HS-5 (cell line): ENCODE measurements at places on chromosomes 7 and 10.

GRCh38 chr10:14748441-14748840 lies 26.3 kb downstream of the FAM107B start:
- DNase-seq = no peak

DNA sequence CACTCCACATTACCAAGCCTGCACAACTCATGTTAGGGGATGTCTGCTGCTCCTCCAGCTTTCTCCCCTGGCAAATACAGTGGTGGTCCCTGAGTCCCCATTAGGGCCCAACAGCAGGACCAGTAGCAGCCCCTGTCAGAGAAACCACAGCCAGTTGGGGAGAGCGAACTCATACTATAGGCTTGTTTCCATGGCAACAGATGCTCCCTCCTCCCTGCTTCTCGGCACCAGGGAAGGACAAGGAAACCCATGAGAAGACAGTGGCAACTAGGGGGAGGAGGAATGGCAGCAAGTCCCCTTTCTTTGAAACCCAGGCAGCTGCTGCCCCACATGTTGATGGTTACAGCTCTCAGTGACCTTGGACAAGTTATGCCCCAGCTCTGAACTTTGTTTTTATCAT lies 326.4 kb downstream of the KCNMA1 start:
- DNase-seq = no peak

GRCh38 chr10:82420001-82420400 lies 545.0 kb downstream of the NRG3 start:
- DNase-seq = no peak

DNA sequence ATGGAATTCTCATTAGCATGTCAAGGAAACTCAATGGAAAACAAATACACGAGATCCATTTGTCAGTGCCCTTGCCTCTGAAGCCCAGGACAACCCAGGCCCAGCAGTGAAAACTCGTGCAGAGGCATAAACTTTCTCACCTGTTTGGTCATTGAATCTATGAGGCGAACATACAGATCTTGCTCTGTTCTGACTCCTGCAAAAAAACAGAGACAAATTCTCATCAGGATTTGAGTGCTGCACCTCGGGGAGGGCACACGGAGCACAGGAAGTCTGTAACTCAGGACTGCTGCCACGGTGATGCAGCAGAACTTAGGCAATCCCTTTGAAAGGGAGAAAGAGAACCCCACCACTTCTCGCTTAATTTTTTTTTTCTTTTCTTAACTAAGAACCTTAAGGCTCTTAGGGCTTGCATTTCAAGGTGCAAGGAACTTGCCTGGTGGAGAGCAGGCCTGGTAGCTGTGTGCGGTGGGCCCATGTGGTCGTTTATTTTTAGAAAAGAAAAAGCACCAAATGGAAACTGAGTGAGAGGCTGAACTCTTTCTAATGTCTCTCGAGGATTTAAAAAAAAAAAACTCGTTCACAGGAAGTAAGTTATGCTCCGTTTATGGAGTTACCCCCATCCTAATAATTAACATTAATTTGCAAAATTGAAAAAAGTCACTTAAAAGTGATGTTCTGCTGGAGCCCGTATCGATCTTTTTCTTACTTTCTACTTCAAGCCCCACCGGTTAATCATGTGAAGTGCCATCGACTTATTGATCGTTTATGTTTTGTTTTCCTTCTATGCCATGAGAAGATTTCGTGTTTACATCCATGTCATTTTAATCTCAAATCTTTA lies 1.8 kb downstream of the EBF3 start:
- no peak for DNase-seq

DNA sequence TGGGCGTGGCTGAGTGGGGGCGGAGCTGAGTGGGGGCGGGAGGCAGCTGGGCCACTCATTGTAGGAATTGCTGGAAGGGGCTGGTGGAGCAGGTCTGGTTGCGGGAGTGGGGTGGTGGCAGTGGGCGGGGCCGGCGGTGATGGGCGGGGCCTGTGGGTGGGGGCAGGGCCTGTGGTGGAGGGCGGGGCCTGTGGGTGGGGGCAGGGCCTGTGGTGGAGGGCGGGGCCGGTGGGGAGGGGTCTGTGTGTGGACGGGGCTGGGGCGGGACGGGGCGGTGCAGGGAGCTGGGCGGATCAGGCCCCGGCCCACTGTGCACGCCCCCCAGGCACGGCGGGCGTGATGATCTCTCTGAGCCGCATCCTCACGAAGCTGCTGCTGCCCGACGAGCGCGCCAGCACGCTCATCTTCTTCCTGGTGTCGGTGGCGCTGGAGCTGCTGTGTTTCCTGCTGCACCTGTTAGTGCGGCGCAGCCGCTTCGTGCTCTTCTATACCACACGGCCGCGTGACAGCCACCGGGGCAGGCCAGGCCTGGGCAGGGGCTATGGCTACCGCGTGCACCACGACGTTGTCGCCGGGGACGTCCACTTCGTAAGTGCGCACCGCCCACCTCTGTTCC lies 14.0 kb downstream of the SLC29A4 start:
- no peak for DNase-seq

GRCh38 chr10:110286841-110287240 lies 17.9 kb downstream of the SMNDC1 start:
- no peak for DNase-seq

- DNase-seq = no peak
Measured at GRCh38 chr7:134212576-134213546, 85.7 kb downstream of the LRGUK start.

GRCh38 chr10:1508096-1508495 lies 229.2 kb downstream of the ADARB2 start:
- DNase-seq = no peak

DNA sequence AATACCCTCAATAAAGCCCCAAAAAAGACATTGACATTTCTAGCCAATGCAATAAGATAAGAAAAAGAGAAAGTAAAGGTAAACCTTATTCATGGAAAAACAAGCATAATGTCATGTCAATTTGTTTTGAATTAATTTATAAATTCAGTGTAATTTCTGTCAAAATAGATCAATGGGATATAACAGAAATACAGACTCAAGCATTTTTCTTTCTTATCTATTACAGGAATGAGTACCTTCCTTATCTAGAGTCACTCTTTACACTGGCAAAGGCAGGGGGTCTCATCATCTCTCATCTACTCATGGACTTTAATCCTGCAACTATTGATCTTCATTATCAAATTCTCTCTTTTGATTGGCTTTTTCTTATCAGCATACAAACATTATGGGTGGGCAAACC lies 127.1 kb upstream of the SHH start:
- no peak for DNase-seq

DNA sequence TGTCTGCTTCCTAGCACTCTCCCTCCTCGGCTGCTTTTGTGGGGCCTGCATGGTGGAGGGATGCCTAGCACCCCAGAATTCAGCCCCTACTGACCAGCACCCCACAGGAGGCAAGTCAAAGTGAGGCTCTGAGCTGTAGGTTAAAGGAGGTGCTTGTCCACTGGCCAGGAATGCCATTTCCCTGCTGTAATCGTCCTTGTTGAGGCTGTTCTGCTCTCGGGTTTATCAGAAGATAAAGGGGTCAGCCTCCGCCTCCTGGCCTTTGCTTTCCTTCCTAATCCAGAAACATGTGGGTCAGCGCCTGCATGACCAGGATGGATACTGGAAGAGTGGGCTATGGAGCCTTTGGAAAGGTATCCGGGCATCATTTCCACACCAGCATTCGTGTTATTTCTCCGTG lies 98.9 kb downstream of the MKI67 start:
- no peak for DNase-seq

DNA sequence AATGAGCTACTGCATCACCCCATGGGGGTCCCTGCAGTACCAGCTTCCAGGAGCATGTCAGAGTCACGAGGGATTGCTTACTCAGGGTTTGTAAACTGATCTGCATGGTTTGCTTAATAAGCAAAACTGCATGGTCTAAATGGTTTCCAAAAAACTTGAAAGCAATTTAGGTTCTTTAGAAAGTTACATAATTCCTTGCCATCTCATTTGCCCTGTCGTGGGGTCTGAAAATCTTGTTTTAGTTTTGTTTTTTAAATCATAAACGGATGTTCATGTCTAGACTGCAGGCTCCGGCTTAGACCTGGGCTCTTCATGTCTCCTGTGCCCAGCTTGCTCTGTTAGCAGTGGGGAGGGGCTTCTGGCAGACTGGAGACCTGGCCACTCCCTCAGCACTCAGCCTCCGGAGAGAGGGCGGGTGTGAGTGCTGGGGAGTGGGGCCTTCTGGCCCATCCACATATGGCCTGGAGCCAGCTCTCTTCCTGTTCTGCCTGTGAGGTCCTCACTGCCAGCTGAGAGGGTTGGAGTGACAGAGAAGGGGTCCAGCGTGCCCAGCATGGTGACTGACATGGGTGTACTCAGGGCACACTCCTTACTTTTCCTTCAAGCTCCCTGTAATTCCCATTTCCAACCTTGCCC lies 17.5 kb downstream of the PRF1 start:
- no peak for DNase-seq

DNA sequence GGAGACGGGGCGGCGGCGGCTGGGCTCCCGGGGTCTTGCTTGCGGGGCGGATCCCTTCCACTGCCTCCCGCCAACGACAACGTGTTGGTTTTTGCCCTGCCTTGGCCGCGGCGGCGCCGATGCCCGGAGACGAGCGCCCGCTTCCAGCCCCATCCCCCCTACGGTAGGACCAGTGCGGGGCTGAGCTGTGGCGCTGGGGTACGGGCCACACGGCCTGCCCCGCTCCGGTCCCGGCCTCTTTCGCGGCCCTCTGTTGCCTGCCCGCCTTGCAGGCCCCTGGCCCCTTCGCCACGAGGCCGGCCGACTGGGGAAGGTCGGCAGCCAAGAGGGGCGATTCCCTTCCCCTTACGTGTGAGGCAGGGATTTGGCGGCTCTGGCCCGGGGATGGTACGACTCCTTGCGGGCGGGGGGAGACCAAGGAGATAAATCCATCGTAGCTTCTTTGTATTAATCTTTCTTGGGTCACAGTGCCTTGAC lies 488 bp downstream of the EIF4H start:
- no peak for DNase-seq

GRCh38 chr10:122954731-122955050 lies 664 bp upstream of the C10orf88 start:
- DNase-seq = no peak

DNA sequence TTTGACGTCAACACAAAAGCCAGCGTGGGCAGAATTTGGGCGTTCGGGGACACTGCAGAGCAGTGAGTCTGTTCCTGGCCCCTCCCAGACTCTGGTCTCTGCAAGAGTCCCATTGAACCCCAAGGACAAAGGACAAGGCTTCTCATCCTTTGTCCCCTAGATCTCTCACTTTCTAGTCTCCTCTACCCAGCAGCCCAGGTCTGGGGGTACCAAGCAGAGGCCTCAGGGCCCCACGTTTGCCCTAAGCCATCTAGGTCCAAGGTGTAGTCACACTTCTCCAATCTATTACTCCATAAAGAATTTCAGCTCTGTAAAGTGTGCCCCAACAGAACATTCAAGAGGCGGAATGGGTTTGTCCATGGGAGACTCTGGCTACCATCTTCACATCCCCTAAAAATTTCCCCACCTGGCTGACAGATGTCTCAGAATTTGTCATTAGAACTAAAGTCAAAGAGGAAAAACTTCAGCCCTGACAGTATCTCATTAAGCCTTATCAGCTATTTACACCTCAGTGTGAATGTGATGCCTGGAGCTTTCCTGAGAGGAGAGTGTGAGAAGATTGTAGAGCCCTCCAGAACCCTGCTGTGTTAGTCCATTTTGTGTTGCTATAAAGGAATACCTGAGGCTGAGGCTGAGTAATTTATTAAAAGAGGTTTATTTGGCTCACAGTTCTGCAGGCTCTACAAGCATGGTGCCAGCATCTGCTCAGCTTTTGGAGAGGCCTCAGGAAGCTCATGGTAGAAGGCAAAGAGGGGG lies 81.4 kb upstream of the HABP2 start:
- no peak for DNase-seq

DNA sequence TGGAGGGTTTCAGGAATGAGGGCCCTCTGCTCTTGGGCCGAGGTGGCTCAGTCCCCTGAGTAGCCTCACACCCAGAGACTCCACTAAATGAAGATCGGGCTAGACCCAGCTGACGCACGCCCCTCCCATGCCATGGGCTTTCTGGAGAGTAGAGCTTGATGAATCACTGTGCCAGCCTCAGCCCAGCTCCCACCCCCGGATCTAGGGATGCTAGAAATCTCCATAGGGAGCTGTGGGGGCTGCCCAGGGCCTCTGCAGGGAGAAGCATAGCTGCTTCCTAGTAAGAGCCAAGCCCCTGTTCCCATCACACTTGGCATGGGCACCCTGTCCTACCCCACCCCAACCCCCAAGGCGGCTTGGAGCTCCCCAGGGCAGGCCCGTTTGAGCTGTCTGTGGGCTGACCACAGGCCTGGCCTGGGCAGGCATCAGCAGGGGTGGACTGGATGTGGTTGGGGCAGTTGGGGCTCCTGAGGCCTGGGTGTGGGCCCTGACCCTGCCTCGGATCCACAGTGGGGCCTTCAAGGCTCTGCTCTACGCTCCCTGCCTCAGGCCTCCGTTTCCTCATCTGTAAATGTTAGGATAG lies 121.2 kb downstream of the ZMIZ1 start:
- DNase-seq = no peak

GRCh38 chr10:102227050-102227449 lies 951 bp downstream of the ELOVL3 start:
- DNase-seq = peak; percentile 74

- DNase-seq = no peak
Measured at GRCh38 chr7:140898786-140899536, 25.8 kb downstream of the BRAF start.

GRCh38 chr7:3289996-3290395 lies 11.1 kb upstream of the SDK1 start:
- DNase-seq = no peak

GRCh38 chr7:111112439-111112838 lies 21.5 kb downstream of the LRRN3 start:
- DNase-seq = no peak

- DNase-seq = no peak
Measured at GRCh38 chr10:100571084-100571856, 35.5 kb downstream of the HIF1AN start.

DNA sequence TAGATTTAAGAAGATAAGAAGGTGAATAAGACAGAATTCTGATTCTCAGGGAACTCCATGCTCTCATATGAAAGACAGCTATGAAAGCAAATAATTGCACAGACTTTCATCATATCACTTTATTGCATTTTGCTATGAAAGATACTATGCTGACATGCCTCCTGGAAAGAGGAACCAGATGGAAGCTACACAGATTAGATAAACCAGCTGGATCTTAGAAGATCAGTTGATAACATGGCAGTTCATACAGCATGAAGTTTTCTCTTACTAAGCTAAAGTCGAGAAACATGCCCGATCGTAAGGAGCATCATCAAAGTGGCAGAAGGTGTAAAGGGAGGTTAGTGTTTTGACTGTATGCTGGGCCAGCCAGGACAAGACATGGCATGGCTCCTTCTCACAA lies 112.5 kb upstream of the DPP6 start:
- DNase-seq = no peak
